SHP77 (cell line): ENCODE measurements at places on chromosomes 16 and 17.

DNA sequence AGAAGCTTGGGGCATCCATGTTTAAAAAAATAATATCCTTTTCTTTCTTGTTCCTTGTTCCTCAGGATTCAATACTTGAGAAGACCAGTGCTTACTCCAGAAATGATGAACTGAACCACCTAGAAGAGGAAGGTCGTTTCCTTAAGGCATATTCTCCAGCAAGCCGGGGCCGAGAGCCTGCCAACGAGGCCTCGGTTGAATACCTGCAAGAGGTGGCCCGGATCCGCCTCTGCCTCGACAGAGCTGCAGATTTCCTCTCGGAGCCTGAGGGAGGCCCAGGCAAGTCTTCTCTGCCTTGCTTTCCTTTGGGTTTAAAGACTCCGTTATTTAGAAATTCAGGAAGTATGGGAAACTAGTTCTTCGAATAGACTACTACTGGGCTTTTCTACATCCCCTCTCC is 42.5 kb upstream of the ENDOV start:
- no peak for DNase-seq

DNA sequence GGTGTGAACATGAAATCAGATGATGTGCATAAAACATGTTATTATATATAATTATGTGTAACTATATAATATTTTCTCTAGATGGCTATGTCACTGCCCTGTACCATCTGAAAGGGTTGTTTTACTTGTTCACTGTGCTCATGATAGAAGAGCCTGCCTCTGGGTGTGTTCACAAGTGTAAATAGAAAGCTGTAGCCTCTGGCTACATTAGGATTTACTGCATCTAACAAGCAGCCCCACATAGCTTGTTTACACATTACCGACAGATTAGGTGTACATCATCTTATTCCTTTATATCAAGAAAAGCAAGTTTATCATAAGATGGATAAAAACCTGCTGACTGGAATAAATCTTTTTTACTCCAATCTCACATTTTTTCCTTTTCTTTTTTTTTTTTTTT is 46.1 kb downstream of the CHD9 start:
- no peak for DNase-seq

DNA sequence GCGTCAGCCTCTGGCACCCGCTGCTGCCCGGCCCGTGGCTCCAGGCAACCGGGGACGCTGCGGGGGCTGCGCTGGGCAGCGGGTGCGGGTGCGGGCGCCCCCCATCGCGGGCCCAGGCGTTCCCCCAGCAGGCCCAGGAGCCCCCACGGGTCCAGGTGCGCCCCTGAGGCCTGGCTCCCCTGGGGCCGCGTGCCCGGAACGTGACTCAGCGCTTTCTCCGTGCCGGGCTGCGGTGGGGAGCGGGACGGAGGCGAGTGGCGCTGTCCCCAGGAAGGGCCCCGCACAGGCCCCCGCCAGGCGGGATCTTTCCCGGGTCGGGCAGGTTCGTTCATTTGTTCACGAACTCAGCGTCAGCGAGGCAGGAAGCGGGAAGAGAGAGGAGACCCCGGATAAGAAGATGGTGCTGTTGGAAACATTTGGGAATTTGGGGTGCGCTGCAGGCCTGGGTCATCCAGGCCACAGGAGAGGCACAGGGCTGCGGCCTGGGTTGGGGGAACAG is 18.4 kb upstream of the EXOC7 start:
- DNase-seq = no peak

GRCh38 chr17:71338396-71338795 is 782.4 kb upstream of the SOX9 start:
- DNase-seq = no peak

DNA sequence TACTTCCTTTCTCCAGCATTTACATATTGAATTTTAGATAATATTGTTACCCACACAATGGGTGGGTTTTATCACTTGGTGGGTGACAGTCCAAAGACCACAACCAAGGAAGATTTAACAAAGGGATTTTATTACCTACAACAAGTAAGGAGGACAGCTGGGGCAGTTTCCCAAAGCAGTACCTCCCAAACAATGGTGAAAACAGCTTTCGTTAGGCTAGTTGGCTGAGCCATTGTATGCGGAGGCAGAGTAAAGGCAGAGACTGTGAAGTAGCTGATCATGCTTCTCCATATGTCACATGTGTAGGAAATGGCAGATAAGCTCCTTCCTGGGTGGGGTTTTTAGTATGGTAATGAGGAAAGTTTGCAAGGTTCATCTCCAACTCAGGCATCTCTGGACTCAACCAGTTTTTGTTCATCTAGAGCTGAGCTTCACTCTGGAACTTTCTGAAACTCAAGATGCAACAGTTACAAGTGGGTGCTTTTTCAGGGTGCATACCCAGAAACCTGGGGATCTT is 104.3 kb upstream of the PSMD7 start:
- DNase-seq = no peak

GRCh38 chr16:61645561-61645960 is 390.7 kb downstream of the CDH8 start:
- no peak for DNase-seq

- DNase-seq = no peak
Observed at GRCh38 chr17:45692661-45693060, 91.5 kb upstream of the CRHR1 start.

- DNase-seq = no peak
Observed at GRCh38 chr17:28948342-28948741, 3.0 kb downstream of the PHF12 start.
